ENCODE measurements at places on chromosomes 6 and 20.

- no peak for DNase-seq
Measured at GRCh38 chr6:14754751-14755513, 490.9 kb upstream of the JARID2 start.

DNA sequence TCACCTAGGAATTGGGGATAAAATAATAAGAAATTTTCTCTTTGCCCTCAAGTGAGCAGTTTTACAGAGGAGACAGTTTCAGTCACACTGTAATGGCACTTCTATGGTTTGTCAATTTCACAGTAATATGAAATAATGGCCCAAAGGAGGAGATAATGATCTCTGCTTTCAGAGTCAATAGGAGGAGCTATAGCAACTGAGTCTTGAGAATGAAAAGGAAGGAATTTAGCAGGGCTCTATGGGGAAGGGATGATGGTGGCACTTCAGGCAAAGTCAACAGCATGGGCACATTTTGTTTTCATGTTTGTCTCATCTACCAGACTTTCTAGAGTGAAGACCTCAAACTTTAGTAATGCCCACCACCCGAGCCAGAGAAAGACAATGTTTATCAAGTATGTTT lies 138.3 kb upstream of the HMGN3 start:
- DNase-seq: no peak

DNA sequence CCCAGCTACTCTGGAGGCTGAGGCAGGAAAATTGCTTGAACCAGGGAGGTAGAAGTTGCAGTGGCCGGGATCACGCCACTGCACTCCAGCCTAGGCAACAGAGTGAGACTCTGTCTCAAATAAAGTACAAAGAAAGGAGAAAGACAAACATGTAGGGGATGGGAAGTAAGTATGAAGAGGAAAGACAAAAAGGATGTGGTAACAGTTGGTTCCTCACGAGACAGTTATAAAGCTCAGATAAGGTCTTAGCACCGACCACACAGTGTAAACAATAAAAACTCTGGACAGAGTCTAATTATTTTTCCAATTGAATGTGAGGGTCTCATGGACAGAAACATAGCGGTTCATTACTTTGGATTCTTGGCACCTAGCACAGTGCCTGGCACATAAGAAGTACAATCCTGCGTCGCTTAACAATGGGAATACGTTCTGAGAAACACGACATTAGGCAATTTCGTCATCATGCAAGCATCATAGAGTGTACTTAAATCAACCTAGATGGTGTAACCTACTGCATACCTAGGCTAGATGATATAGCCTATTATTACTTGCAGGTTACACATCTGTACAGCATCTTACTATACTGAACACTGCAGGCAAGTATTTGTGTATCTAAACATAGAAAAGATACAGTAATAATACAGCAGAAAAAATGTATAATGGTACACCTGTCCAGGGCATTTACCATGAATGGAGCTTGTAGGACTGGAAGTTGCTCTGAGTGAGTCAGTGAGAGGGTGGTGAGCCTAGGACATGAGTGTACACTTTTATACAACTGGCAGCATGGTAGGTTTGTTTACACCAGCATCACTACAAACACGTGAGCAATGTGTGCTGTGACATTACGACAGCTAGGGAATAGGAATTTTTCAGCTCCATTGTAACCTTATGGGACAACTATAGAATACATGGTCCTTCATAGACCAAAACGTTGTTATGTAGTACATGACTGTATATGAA lies 38.2 kb downstream of the MBOAT1 start:
- no peak for DNase-seq

- DNase-seq: no peak
Measured at GRCh38 chr6:8993111-8993510, 557.8 kb upstream of the SLC35B3 start.

DNA sequence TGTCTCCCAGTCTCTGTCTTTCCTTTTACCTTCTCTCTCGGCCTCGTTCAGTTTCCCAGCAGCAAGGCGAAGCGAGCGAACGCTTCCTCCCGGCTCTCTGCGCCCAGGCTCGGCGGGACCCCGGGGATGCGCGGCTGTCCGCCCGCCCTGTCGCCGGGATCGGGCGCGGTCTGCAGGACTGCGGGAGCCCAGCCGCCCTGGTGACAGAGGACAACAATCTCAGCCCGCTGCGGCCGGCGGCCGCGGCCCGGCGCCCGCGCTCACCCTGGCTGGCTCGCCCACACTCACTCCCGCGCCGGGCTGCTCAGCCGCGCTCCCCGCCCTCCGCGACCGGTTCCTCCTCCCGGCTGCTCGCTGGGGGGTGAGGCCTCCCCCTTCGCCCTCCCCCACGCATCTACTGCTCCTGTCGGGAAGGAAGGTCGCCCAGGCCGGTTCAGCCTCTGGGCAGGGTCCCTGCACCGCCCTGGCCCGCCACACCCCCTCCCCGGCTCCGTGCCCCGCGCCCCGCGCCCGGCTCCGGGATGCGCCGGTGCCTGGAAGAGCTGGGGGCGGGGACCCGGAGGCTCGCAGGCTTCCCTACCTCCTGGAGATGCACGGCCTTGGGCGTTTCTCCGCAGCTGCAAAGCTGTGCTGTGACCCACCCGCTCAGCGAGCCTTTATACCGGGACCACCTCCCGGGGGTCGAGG lies 410 bp downstream of the SYNE1 start:
- peak; percentile 20 for DNase-seq

- DNase-seq: no peak
Measured at GRCh38 chr6:116557893-116558292, 4.3 kb downstream of the CALHM4 start.

GRCh38 chr20:39706184-39706663 lies 744.1 kb downstream of the DHX35 start:
- no peak for DNase-seq

GRCh38 chr20:4867051-4867450 lies 134.3 kb downstream of the SLC23A2 start:
- DNase-seq: no peak

- DNase-seq: no peak
Measured at GRCh38 chr6:165439928-165440554, 130.6 kb upstream of the C6orf118 start.

GRCh38 chr20:6838181-6838826 lies 70.8 kb downstream of the BMP2 start:
- DNase-seq: no peak

- no peak for DNase-seq
Measured at GRCh38 chr20:57244221-57244585, 22.2 kb downstream of the BMP7 start.

Measured in amygdala (tissue), 56 donors.